Stimulated activated CD4-positive, alpha-beta T cell treated with anti-CD3 and anti-CD28 coated beads, Interleukin-4, amount 100 ng/mL, for 4 hours (primary cell): ENCODE measurements at places on chromosomes 3 and 15.
A peak's percentile ranks its signal among the peaks of the same experiment; 100 is the strongest.

DNA sequence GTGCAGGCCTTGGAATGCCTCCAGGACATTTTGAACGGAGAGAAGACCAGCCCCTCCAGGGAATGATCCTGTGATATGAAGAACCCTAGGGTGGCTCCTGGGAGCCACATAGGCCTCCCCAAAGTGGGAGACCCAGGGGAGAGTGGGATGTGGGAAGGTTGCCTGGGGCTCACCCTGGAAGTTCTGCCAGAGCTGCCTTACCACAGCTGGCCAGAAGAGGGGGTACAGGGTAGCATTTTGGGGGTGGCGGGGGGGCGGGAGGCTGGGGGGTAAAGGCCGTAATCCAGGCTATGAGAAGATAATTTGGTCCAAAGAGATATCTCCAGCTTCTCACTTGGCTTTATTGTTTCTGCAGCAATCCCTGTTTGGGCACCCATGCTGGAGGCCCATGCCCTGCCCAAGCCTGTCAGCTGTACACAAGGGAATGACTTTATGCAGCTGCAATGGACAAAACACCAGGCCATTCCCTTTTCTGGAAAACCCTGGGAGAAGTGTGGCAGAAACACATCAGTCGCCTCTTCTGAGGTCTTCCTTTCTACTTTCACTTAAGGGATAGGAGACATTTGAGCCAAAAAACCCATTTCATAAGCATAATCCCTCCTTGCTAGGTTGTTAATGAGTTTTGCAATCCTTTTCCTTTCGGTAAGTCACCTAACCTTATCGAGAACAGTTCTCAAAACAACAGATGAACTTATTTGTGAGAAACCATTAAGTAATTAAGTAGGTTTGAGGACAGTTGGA lies 11.0 kb upstream of the MUSTN1 start:
- DNase-seq, result peak; percentile 23

DNA sequence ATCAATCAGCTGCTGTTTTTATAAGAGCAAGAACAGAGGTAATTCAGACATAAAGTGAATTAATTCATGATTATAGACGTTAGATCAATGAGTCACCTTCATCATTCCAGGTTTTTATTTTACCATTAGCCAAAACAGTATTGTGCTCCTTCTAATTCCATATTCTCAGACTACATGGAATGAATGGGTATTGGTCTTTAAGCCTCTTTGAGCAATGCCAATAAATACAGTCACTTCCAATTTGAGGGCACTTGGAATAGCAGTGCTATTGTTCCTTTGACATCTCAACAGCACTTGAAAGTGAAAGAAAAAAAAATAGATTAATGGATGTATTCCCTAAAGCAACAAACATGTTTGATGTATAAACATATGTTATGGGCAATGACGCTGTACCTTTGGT lies 830.9 kb upstream of the CFAP20DC start:
- DNase-seq, result no peak

- DNase-seq, result no peak
Observed at GRCh38 chr3:135650309-135650708, 315.2 kb upstream of the PPP2R3A start.

GRCh38 chr3:120683213-120683612 lies 1.2 kb upstream of the HGD start:
- DNase-seq, result no peak

GRCh38 chr15:37743826-37744225 lies 190.6 kb upstream of the TMCO5A start:
- no peak for DNase-seq

GRCh38 chr3:11155341-11156025 lies 1.2 kb downstream of the HRH1 start:
- no peak for DNase-seq

GRCh38 chr3:127053450-127053849 lies 70.5 kb downstream of the PLXNA1 start:
- no peak for DNase-seq

- DNase-seq, result no peak
Observed at GRCh38 chr3:62032738-62033137, 340.6 kb downstream of the FEZF2 start.

GRCh38 chr3:155712008-155712407 lies 32.9 kb downstream of the PLCH1 start:
- DNase-seq, result no peak

GRCh38 chr3:119492128-119492527 lies 6.2 kb upstream of the TIMMDC1 start:
- no peak for DNase-seq

- DNase-seq, result no peak
Observed at GRCh38 chr3:172346161-172346560, 102.1 kb downstream of the GHSR start.

DNA sequence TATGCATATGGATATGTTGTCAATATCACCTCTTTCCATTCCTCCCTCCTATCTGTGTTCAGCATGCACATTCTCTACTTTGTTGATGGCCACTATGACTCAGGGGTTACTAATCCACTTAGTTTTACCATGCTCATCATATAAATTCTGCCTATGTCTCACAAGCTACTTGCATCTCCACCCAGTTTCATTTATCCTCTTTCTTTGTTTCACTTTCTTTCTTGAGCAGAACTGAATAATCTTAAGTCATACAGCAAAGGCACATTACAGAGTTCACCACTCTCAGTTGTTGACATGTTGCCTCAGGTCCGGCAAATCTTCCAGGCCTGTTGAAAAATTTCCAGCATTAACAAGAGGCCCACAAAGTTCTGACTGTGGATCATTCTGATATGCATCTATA lies 71.5 kb downstream of the SSR3 start:
- DNase-seq, result no peak

- DNase-seq, result peak; percentile 9
Observed at GRCh38 chr15:83207660-83208366, at the start of gene HDGFL3. HDGFL3 (minus strand) TSS chr15:83207823; CDS start chr15:83207414, 409 bp downstream.

DNA sequence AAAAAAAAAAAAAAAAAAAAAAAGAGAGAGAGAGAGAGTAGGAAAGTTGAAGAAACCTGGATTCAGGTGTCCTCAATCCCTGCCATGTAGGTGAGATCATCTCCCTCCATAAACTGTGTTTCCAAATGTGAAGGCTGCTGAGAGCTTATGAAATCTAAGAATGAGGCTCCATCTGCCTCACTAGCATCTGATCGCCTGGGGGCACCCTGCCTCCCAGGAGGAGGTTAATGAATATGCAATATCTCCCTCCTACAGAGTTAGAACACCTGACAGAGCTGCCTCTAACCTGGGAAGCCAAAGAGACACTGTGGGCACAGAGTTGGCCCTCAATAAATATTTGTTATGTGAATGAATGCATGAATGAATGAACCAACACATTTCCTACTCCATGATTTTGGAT lies 23.8 kb upstream of the ZNF148 start:
- no peak for DNase-seq

- DNase-seq, result no peak
Observed at GRCh38 chr3:77655396-77655795, 615.5 kb downstream of the ROBO2 start.

DNA sequence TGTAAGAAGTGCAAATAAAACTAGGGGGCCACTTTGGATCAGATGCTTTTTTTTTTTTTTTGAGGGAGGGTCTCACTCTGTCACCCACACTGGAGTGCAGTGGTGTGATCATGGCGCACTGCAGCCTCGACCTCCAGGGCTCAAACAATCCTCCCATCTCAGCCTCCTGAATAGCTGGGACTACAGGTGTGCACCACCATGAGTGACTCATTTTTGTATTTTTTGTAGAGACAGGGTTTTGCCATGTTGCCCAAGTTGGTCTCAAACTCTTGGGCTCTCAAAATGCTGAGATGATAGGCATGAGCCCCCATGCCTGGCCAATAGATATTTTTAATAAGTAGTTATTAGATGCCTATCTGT lies 20.8 kb downstream of the CCR1 start:
- DNase-seq, result no peak

GRCh38 chr3:76138921-76139320 lies 353.6 kb upstream of the ZNF717 start:
- no peak for DNase-seq

DNA sequence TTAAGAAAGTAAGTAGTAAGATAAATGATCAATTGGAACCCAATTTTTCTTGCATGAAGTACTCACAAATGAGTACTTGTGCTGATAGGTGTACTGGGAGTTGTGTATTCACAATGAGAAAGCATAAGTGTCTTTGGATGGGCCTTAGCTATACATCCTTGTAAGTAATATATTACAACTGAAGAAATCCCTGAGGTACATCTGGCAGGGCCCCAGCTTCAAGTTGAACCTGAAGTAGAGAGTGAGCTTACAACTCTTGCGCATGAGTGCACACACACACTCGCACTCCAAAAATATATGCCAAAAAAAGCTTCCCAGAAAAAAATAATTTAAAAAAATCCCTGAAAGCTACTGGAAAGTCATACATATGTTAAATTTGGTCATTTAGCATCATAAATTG lies 222.5 kb downstream of the ROBO2 start:
- DNase-seq, result no peak

- no peak for DNase-seq
Observed at GRCh38 chr15:65603134-65603533, 7.8 kb downstream of the INTS14 start.

- no peak for DNase-seq
Observed at GRCh38 chr15:69903470-69904469, 193.9 kb downstream of the TLE3 start.

GRCh38 chr15:58463815-58464650 lies 32.2 kb downstream of the LIPC start:
- no peak for DNase-seq

- DNase-seq, result no peak
Observed at GRCh38 chr15:100712226-100712625, 109.8 kb downstream of the ASB7 start.
